ENCODE measurements at places on chromosomes 12 and 14.

- no peak for DNase-seq
Measured at GRCh38 chr12:47249719-47250357, 170.1 kb upstream of the AMIGO2 start.

DNA sequence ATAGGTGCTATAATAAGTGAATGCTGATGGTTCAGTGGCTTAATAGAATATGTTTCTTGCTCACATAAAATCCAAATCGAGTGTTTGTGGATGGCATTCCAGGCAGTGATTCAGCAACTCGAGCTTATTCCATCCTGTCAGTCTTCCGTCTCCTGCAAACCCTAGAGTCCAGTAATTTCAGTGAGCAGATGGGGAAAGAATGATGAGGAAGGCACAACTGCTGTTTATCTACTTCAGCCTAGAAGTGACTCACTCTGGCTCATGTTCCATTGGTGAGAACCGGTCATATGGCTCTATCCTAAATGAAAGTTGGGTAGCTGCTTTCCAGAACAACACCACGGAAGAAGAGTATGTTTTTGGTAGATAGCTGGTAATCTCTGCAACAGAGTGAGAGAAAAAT, 421.8 kb upstream of the PDE3A start:
- DNase-seq: no peak

- no peak for DNase-seq
Measured at GRCh38 chr12:49404956-49405355, 37.7 kb downstream of the SPATS2 start.

- DNase-seq: no peak
Measured at GRCh38 chr12:14479004-14479403, 88.7 kb downstream of the PLBD1 start.

DNA sequence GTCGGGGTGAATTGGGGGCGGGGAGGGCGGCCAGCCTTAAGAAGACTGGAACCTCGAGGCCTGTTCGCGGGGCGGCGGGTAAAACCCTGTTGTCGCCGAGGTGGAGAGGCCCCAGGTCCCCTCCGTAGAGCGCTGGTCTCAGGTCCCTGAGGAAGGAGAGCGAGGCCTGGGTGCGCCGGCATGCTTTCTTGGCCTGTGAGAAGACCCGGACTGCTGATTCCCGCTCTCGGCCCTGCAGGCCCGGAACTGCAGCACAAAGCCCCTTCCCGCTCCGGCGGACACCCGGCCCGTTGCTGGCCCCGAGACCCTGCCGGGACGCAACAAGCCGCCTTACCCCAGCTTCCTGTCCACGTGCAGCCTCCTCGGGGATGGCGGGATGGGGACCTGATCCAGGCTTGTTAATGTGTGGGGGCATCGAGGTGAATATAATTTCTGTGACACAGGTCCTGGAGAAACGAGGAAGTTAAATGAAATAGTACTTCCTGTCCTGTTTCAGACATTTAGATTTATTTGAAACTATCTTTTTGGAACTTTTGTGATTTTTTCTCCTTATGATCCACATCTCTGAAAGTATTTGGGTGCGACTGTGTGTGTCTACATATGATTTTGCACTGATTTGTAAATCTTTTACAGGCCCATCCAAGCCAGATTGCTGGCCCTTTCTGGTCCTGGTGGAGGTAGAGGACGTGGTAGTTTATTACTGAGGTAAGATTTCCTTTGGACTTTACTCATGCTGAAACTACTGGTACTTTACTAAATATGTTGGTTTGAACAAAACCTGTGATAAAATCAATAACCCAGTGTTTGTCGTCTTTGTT, 600 bp downstream of the PNN start:
- DNase-seq: peak; percentile 40

GRCh38 chr14:89507521-89507920, 90.5 kb upstream of the FOXN3 start:
- no peak for DNase-seq

- DNase-seq: no peak
Measured at GRCh38 chr12:89087876-89088275, 264.4 kb downstream of the DUSP6 start.

GRCh38 chr12:1544996-1545700, 49.2 kb downstream of the FBXL14 start:
- no peak for DNase-seq

- no peak for DNase-seq
Measured at GRCh38 chr14:101252443-101253214, 308.7 kb upstream of the DIO3 start.

- DNase-seq: no peak
Measured at GRCh38 chr14:93185349-93185720, 218 bp downstream of the LYSET start.

GRCh38 chr12:22473212-22473611, 71.1 kb downstream of the C2CD5 start:
- DNase-seq: no peak

DNA sequence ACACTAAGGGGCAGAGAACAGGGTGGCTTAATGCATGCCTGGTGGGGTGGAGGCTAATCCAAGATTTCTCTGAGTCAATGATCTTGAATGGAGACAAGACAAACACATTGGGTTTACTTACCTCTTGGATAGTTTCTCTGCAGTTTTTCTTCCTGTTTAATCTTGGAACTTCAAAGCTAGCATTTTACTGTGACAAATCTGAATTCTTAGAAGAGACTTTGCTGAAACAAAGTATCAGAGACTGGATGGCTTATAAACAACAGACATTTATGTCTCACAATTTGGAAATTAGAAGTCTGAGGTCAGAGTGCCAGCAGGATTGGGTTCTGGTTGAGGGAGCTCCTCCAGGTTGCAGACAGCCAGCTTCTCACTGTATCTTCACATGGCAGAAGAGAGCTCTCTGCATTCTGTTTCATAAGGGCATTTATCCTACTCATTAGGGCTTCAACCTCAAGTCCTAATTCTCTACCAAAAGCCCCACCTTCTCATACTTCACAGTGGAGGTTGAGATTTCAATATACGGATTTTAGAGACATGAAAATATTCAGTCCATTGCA, 921.8 kb downstream of the VRK1 start:
- no peak for DNase-seq

- no peak for DNase-seq
Measured at GRCh38 chr12:67765776-67766766, 117.5 kb downstream of the DYRK2 start.

- DNase-seq: no peak
Measured at GRCh38 chr14:37186865-37187264, 10.9 kb upstream of the MIPOL1 start.

DNA sequence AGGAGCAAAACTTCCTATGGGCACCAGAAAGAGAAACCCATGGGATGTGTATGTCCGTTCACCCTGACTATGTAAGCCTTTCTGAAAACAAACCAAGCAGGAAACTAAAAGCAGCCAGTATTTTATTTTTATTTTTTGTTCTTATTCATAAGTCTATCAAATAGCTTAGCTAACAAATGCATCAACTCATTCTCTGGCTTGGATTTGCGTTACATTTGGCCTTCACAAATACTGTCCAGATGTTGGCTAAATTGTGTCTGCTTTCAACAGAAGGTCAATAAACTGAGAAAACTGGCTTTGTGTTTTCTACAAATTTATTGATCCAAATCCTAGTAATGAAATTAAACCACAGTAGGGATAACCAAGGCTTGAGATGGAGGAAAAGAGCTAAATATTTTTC, 379.0 kb downstream of the NOVA1 start:
- DNase-seq: no peak
